ENCODE measurements at places on chromosomes 12 and 14.

GRCh38 chr12:49604856-49605255 is 583 bp downstream of the FAM186B start:
- DNase-seq = no peak

DNA sequence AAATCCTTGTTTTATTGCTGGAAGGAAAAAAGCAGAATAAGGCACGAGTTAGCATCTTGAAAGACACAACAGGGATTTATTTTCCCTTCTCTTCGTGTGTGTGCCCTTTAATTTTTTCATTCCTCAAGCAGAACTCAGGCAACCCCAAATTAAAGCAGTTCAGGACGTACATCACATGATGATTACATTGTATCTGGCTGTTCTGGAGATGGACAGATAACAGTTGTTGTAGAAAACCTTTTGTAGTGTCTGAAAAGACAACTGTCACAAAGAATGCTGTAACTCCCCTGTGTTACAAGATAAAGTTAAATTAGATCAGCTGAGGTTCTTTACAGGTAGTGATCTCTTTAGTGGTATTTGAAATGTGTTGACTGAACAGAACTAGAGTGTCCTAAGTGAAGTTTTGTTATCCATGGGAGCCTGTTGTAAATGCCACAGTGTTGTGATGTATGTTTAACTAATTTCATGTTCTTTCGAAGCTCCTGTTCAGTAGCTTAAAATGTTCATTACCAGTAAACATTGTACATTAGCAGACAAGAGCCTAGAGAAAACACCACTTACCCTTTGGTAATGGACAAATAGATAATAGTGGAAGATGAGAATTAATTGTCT is 58.5 kb downstream of the TMTC2 start:
- DNase-seq = no peak

GRCh38 chr12:12925388-12925787 is 26.6 kb downstream of the GPRC5D start:
- DNase-seq = no peak

DNA sequence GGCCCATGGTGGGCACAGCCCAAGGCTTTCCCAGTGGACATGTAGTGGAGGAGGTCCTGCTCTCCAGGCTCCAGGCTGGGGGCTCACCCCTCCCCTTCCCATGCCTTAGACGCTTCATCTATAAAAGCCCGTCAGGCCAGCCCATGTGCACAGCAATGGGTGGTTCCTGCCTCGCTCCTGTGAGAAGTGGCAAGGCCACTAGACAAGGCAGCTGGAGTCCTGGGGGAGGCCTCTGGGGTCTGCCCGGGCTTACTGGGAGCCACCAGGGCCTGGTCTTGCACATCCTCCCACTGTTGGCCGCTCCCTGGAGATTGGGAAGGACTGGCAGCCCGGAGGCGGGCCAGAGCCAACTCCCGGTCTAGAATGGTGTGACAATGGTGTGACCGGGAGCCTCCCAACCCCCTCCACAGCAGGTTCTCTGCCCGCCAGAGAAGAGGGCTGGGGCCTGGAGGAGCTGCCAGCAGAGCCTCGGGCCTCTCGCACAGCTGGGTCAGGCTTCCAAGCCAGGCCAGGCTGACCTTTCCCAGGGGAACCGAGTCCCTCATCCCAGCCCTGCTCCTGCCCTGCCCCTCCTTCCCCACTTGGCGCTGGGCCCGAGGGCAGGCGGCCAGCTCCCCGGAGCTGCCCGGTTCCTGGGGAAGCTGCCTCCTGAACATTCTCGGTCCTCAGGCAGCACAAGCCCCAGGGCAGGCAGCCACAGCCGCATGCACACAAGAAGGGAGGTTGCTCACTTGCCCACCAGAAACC is 97.9 kb downstream of the RFLNA start:
- DNase-seq = peak; percentile 27

DNA sequence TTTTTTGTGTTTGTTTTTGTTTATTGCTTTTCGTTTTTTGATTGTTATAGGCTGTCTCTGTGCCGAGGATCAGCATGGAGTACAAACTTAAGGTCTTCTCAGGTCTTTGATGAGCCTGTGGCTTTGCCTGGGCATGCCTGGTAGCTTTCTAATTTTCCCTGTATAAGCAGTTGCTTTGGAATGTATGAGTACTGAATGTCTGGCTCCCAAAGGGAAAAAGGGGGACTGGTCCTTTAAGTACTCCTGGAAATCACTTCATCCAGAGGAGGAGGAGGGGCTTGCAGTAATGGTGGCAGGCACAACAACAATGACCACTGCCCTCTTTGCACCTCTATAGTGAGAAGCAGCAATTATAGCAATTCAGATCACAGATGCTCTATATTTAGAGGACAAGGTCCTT is 67.6 kb upstream of the TTC7B start:
- peak; percentile 88 for DNase-seq

- DNase-seq = no peak
Measured at GRCh38 chr12:75432924-75433323, 42.0 kb downstream of the GLIPR1L2 start.

GRCh38 chr12:112191201-112191600 is 65.8 kb downstream of the TRAFD1 start:
- no peak for DNase-seq

GRCh38 chr12:49189731-49190716 is 1.1 kb upstream of the TUBA1A start:
- DNase-seq = no peak

DNA sequence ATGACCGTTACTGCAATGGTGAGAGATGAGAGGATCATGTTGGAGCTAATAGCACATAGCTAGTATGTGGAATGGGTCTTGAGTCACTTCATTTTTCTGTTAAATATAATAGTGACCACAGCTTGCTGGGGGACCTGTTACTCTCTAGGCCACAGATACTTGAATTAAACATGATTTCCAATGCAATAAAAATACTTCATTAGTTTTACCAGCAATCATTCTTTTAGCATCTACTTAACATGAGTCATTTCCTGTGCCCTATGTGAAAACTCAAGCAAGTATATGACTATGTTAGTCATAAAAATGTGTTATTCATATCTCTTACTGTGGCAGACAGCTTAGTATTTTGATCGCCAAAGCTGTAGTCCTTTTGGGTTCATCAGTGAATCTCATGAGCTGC is 798.8 kb downstream of the SLC16A7 start:
- DNase-seq = peak; percentile 76

DNA sequence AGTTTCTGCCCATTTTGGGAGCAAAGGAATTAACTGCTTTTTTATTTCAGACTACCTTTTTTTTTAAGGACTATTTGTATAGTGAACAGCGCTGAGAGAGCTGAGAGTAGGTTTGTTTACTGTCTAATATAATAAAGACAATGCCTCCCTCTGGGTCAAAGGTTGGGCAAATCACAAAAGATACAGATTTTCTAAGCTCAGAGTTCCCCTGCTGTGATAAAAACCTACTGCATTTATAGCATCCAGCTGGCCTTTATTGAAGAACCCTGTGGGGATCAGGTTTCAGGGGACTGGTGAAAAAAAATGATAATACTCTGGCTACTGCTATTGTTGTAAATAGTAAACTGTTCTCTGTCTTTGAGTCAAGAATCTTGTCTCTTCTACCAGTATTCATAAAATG is 28.7 kb downstream of the CCDC59 start:
- no peak for DNase-seq

GRCh38 chr14:95024380-95024779 is 132.9 kb downstream of the DICER1 start:
- DNase-seq = no peak

DNA sequence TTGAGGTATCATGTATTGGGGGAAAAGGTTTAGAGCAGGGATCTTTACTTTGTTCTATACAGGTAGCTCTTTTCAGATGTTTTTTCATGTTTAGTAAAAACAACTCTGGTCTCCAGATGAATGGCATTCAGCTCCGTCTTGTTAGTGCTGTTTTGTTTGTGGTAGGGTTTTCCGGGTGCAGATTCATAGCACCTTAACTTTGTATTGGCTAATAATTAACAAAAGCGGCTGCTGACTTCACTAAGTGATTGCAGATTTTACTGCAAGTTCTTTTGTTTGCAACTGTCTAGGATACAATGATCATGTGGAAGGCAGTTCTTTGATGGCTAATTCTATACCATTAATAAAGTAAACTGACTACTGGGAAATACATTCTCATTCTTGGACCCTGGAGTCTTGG is 32.2 kb upstream of the BHLHE41 start:
- no peak for DNase-seq

DNA sequence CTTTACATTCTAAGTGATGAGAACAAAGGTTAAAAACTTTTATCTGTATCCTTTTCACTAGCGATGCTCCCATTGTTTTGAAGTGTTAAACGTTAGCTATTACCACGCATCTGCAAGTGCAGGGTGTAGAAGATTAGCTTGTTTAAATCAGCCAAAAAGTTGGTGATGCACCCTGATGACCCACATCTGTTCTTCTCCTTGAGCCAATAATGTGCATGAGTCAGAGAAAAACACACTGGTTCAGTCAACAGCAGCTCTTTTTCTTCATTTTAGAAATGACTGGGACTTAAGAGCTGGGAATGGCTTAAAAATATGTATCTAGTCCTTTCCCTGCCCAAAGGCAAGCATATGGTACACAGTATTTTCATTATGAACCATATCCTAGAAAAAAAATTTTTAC is 323.5 kb upstream of the PDE3A start:
- DNase-seq = no peak

Measured in epithelial cell of esophagus (primary cell).